ENCODE measurements at places on chromosomes 7 and 10. TPM values are rescaled to one million over a fixed set of nuclear protein-coding genes. Genes with fewer than 3 reads are reported as not detected.

Gene NACAD
- total RNA-seq: 1.3 TPM

Gene FKBP6
- not detected for total RNA-seq

Gene CCSER2
- 28.4 TPM for total RNA-seq

Gene MOGAT3
- total RNA-seq: not detected

Gene ENTPD1
- total RNA-seq: not detected

Gene NEURL1
- 1.5 TPM for total RNA-seq

Gene SHH
- not detected for total RNA-seq

Gene TSPAN33
- total RNA-seq: 0.66 TPM

Gene TRPV5
- not detected for total RNA-seq

Gene PRPS1L1
- not detected for total RNA-seq

Gene CDCA7L
- total RNA-seq: 32.8 TPM

Gene EGR2
- total RNA-seq: 14.6 TPM

Gene GPR22
- total RNA-seq: not detected

Gene CPED1
- total RNA-seq: 143 TPM

Gene IL15RA
- total RNA-seq: 11.2 TPM

Gene CTTNBP2
- not detected for total RNA-seq

Gene LAMB4
- total RNA-seq: 0.29 TPM

Gene SPDYE2
- total RNA-seq: not detected

Gene CLDN3
- total RNA-seq: not detected

Gene RAB19
- total RNA-seq: not detected

Gene IDE
- 42.9 TPM for total RNA-seq

Gene IL6
- total RNA-seq: 659 TPM

Gene BLVRA
- total RNA-seq: 23.2 TPM

Gene SPDYE9
- total RNA-seq: not detected

Gene FBH1
- 109 TPM for total RNA-seq

Gene ABCB4
- not detected for total RNA-seq

Gene PHYHIPL
- not detected for total RNA-seq

Gene ENKUR
- not detected for total RNA-seq

Gene HOXA2
- under 0.01 TPM for total RNA-seq

Gene METTL27
- total RNA-seq: 2.4 TPM

Gene GPR15LG
- total RNA-seq: not detected

Gene TMEM130
- 0.72 TPM for total RNA-seq

Gene HPSE2
- 4.0 TPM for total RNA-seq

Gene OR13A1
- under 0.01 TPM for total RNA-seq

Gene NCF1
- 0.29 TPM for total RNA-seq

Gene ENTPD7
- total RNA-seq: 43.1 TPM

Gene AGAP9
- total RNA-seq: 10.0 TPM

Gene KNDC1
- total RNA-seq: under 0.01 TPM

All from placental pericyte (primary cell).